HFF-Myc (cell line): ENCODE measurements at places on chromosomes 7 and 10.

GRCh38 chr7:84331616-84332015 is 137.0 kb upstream of the SEMA3A start:
- peak; percentile 38 for DNase-seq

DNA sequence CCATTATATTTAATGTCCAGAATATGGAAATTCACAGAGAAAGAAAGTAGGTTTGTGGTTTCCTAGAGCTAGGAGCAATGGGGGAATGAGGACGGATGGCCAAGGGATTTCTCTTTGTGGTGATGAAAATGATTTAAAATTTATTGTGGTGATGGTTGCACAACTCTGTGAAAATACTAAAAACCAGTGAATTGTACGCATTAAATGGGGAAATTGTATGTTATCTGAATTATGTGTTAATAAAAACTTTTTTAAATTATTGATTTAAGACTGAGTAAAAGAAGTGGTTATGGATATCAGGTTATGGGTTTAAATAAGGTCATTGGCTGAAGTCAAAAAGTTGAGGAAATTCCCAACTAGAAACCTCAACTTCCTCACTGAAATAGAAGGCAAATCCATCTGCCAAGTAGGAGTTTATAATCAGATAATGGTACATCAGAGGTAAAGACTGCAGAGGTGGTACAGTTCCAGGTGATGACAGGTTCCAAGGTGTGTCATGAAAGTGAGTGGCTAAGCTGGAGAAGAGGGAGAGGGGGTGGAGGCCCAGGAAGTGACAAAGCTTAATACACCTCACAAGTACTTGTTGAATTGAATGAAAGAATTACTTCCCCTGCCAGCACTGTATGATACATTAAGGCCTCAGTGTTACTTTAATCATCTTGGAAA is 68.9 kb upstream of the CCDC71L start:
- no peak for DNase-seq

DNA sequence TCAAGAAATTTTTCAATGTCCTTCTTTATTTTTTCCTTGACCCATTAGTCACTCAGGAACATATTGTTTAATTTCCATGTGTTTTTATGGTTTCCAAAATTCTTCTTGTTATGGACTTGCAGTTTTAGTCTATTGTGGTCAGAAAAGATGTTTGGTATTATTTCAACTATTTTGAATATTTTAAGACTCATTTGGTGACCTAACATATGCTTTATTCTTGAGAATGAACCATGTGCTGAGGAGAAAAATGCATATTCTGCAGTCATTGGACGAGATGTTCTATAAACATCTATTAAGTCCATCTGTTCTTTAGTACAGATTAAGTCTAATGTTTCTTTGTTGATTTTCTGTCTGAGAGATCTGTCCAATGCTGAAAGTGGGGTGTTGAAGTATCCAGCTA is 42.3 kb upstream of the MDFIC start:
- DNase-seq, result peak; percentile 67

DNA sequence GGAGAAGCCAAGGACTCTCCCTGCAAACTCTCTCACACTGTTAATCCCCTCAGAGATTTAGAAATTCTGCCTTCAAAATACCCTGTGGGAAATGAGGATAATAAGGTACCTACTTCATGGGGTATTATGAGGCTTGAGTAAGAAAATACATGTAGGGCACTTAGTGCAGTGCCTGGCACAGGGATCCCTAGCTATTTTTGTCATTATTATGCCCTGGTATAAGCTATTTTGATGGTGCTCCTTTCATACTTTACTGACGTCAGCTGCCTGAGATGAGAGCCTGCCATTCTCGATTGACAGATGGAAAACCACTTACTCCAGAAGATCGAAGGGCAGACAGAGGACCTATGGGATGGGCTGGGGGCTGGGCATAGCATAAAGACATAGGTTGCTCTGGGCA is 30.1 kb downstream of the MKX start:
- no peak for DNase-seq

DNA sequence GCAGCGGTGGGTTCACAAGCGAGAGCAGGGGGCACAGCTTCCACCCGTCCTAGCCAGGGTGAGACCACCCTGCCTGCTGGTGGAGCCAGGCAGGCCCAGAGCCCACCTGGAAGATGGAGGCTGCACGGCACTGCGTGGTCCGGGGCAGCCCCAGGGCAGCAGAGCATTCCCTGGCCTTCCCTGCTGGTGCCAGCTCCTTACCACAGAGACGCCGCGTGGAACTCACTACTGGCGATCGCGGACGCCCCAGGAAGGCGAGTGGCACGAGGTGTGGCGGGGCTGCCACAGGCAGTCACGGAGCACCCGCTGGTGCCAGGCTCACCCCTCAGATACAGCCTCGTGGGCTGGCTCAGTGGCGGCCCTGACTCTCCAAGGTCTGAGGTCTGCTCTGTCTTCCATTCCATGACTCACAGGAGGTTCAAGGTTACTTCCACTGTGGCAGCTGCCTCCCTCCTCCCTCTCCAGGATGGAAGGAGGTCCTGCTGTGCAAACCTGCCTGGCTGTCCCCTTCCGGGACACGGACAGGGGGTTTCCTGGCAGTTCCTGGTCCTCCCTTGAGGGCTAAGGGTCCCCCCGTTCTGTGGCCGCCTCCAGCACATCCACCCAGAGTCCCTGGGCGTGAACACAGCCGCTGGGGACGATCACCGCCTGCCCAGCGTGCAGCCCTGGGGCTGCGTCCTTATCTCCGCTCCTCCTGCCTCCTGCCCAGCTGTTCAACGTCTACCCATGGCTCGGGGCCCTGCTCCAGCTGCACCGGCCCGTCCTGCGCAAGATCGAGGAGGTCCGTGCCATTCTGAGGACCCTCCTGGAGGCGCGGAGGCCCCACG is 3.1 kb downstream of the CYP2W1 start:
- DNase-seq, result no peak

GRCh38 chr7:150745876-150746275 is 8.7 kb downstream of the GIMAP5 start:
- DNase-seq, result no peak

DNA sequence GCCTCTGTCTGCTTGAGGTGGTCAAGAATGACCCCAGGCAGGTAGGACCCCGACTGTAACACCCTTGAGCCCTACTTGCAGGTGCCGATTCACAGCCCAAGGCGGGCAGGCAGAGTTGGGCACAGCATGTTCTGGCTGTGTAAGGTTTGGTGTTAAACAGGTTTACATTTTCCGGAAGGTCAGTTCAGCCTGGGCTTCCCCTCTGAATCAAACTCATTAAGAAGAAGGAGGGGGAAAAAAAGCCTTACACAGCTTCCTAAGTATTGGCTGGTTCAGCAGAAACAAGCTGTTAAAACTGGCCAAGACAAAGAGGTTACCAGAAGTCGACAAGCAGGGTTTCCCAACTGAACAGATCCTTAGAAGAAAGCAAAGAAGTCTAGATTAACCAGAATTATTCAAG is 132.7 kb downstream of the PRPF18 start:
- no peak for DNase-seq

GRCh38 chr7:46626691-46627310 is 705.7 kb upstream of the IGFBP3 start:
- DNase-seq, result peak; percentile 24

GRCh38 chr10:62373995-62374861 is at the start of gene ZNF365:
Gene ZNF365 (plus strand): TSS chr10:62374369. CDS start chr10:62376194, 1,825 bp downstream.
- DNase-seq, result no peak

GRCh38 chr10:23965123-23965522 is 243.8 kb upstream of the KIAA1217 start:
- DNase-seq, result no peak

DNA sequence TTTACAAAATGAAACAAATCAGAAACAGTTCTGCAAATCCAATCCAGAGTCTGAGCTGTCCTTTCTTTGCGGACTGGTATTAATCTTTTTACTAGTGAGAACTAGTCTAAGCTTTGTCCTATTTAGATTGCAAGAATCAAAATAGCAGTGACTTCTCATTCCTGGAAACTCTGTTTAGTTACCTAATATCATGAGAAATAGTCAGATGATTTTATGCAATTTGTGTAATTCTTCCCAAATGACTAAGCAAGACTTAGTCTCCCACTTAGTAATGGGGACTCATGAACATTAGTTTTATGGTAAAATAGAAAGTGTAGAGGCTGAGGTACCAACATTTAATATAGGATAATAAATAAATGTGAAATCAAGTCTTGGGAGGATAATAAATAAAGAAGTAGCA is 341.3 kb downstream of the DNAJB9 start:
- no peak for DNase-seq

GRCh38 chr7:1915956-1916600 is 246.0 kb downstream of the ELFN1 start:
- no peak for DNase-seq

- no peak for DNase-seq
Observed at GRCh38 chr10:106866244-106866845, 298.2 kb downstream of the SORCS1 start.

DNA sequence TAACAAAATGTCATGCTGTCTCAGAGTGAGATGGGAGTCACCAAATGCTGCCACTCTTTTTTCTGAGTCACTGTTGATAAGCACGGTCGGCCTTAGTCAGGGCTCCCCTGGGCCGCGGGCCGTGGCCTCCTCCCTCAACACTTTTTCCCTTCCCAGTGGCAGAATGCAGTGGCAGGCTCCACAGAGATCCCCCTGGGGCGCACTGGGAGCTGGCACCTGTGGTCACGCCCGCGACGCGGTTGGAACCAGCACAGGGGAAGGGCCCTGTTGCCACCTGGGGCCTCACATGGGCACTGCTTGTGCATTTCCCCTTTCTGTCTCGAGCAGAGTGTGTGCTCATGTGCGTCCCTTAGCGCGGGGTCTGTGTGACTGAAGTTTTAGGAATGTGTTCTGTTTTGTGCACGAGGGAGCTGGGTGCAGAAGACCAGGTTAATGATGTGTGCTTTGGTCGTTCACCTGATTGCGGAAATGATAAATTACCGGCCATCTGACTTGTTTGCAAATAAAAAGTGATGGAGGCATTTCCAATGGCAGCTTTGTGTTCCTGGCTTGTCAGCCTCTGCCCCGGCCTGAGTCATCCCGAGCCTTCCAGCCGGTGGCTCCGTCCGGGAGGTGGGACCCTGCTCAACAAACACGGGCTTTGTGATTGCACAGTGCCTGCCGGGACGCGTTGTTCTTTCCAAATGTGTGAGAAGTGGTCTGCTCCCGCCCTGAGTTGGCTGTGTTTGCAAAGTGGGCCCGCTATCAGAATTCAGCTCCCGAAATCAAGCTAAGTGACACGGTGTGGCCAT is 100.7 kb downstream of the NKX6-2 start:
- DNase-seq, result no peak

GRCh38 chr10:77360835-77361234 is 276.8 kb downstream of the KCNMA1 start:
- no peak for DNase-seq

DNA sequence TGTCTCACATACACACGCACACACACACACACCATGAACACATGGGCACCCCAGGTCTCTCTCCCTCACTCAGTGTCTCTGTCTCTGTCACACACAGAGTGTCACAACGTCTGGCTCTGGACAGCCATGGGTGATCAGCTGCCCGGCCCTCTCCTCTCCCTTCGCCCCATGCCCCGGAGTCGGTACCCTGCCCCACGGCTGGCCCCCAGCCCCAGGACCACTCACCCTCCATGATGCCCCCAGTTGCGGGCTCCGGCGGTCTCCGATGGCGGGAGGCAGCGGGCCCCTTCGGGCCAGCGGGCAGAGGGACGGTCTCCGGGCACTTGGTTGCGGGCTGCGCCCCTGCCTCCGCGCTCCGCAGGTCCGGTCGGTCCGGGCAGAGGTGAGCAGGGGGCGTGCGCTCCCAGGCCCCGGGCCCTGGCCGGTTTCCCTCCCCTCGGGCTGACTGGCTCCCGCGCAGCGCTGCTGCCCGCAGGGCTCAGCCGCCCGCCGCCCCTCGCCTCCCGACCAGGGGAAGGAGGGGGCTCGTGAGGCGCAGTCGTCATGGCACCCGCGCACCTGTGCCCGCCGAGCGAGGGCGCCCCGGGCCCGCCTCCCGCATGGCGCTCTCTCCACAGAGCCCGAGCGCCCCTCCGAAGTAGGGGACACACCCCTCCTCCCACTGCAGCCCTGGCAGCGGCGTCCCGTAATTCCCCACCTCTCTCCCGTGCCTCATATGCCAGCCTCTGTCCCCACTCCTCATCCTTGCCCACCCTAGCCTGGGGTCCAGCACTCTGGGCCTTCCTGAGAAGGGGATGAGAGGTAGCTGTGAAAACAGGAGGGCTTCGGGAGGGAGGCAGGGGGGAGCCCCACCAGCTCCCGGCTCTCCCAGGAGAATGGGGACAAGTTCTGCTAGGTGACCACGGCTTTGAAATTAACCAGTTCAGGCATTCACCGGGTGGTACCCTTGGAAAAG is at the start of gene NPFFR1:
Gene NPFFR1 (minus strand): TSS at position 560 of the 955 bp plus-strand sequence. CDS start 328 bp downstream, at position 232.
- DNase-seq, result no peak

DNA sequence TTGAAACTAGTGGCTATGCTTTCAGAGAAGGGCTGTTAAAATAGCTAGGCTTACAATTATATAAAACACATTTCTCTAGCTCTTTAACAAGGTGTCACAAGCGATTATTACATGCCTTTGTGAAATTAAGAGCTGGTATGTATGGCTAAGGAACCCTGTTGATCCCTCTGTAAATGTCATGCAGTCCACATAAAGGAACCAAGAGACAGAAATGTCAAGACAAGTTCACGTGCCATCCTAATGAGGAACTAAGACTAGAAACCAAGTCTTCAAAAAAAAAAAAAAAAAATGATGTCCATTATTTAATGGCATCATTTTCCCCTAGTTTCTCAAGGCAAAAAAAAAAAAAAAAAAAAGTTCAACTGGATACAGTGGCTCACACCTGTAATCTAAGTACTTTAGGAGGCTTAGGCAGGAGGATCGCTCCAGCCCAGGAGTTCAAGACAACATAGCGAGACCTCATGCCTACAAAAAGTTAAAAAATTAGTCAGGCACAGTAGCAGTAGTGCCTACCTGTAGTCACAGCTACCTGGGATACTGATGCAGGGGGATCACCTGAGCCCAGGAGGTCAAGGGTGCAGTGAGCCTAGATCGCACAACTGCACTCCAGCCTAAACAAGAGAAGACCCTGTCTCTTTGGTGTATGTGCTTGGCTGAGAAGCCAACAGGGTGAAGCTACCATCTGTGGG is 63.4 kb downstream of the SRPK2 start:
- DNase-seq, result no peak

- DNase-seq, result no peak
Observed at GRCh38 chr7:25179325-25179724, 49.0 kb downstream of the NPVF start.

DNA sequence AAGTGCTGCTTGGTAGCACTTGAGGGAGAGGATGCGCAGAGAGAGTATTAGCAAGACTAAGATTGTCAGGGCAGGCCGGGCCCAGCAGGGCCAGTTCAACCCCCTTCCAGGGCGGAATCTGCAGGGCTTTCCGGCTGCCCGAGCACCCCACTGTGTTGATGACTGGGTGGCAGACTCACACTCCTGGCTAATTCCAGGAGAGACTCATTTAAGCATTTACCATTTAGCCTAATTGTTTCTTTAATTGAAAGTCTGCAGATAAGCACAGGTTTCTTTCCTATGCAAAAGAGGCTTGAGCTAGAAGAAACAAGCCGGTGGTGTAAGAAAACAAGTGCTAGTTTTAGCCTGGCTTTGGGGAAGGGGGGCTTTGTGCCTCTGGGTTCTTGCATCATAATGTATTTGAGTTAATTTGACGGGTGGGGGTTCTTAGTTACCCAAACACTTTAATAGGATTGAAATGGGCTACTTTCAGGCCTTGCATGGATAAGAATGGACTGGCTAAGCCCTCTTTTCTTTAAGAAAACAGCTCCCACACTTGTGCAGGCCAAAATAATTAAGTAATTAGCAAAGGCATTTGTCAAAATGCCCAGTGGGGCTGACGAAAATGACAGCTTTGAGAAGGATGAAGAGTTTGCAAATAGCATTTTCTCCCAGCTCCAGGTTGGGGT is 201.3 kb downstream of the MYOF start:
- DNase-seq, result no peak
